ENCODE measurements at places on chromosomes 6 and 20.

DNA sequence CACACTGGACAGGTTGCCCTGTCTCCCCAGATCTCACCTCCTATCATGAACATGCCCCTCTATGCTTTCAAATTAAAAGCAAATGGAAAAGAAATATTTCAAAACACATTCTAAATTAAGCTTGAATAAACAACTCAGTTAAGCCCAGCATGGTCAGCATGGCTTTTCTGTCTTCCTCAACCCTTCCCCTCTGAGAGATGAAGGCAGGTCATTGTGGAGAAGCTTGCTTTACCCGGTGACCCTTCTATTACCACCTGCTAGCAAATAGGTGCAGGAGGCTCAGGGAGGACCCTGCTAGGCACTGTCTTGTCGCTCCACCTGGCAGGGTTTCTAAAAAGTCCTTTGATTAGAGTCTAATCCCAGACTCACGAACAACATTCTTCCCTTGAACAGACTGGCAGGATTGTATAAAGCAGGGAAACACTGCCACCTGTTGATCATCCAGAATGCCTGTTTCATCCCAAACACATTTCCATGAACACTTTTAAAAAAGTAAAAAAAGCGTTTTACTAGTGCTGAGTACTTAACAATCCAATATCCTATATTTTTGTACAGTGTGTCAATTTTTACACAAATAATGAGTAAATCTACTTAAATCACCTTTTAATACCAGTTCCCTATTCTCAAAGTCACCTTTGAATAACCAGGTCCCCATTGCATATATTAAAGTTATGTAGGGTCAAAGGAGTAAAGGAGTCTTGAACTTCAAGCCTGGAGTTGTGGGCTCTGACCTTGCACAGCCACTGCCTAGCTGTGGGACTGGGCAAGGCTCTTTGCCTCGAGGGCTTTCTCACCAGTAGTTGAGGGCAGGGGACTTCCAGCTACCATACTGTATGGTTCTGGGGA, 75.5 kb downstream of the GPR6 start:
- DNase-seq = peak; percentile 13

DNA sequence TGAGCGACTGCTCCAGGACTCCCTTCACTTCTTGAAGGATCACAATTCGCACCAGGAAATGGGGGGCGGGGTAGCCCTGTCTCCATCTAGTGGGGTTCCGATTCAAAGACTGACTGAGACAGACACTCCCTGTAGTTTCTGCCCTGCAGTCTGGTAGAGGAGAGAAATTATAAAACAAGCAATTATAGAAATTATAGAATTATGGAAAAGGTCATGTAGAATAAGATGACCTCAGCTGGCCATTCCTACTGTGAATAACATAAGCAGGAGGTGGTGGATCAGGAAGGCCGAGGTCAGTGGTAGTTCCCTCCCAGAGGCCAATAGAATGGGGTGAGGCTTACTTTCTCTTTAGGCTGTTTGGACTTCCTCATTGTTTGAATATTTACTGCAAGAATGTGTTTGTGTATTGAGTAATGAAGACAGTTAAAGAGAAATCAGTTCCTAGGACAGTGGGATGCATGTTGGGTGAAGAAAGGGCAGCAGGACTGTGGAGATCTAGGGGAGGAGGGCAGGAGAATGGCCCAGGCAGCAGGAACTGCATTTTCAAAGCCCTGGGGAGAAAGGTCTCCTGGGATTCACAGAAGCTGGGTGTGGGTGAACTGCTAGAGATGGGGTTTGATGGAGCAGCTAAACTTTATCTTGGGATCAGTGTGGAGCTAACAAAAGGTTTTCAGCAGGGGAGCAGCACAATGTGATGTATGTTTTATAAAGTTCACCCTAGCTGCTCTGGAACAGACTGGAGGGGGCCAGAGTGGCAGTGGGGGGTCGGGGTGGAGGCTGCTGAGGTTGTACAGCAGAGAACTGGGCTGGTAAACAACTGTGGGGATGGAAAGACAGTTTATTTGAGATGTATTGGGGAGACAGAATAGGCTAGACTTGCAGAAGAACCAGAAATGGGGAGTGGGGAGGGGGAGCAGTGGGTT, 2.1 kb downstream of the ZNF341 start:
- DNase-seq = peak; percentile 68

DNA sequence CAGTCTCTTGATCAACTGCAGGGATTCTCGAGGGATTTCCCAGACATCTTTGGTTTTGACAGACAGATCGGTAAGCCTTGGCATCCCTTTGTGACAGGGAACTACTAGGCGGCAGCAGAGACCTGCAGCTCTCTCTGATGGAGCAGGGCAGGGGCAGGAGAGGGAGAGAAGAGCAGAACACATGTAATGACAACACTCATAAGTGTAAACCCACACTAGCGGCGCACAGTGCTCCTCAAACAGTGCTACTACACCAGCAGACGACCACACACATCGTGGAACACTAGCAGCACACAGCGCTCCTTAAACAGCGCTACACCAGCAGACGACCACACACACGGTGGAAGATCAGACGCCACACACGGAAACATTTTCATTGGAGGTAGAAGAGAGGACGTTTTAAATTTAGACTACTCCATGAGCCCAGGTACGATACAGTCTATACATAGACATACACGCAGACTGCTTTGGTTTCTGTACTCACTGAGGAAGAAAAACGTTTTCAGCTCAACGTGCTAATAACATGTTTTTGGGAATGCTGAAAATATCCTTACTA, 94.5 kb upstream of the TRAF3IP2 start:
- no peak for DNase-seq

DNA sequence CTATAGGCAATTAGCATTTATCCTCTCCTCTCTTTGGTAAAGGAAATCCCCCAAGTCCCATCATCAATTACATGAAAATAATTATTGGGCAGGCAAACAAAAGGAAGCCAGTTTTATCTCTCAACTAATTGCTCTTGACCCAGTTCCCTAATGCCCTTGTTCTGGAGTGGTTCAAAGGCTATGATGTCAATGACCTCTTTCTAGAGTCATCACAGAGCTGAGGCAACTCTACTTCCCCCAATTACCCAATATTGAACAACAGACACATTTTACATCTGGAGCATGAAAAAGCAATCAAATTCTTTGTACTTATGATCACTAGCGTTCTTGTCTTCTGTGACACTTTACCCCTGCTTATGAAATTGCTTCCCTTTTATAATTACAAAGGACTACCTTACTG, 43.5 kb downstream of the NT5E start:
- DNase-seq = no peak

DNA sequence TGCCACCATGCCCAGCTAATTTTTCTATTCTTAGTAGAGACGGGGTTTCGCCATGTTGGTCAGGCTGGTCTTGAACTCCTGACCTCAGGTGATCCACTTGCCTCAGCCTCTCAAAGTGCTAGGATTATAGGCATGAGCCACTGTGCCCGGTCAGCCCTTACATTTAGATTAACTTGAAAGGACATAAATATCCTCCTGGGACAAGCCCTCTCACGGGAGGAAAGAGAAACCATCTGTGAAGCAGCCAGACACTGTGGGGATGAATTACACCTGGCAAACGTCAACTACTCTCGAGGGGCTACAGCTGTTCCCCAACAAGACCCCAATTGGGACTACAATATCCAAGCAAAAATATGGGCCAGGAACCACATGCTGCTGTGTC, 32.7 kb upstream of the SAMHD1 start:
- DNase-seq = no peak
